Germinal center (tissue), 1 donor: ENCODE measurements at places on chromosomes 7 and 10.

DNA sequence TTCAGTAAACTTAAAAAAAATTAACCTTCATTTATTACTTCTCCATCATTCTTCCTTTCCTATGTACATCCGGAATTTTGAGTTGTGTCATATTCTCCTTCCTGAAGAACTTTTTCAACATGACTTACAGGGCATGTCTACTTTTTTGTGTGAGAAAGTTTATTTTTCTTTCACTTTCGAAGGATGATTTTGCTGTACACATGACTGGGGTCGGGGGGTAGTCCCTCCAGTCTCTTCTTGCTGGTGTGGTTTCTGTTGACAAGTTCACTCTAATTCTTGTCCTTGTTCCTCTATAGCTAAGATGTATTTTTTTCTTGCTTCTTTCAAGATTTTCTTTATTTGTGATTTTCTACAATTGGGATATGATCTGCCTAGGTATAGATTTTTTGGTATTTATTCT, 55.8 kb downstream of the INPP5A start:
- peak; percentile 74 for DNase-seq

- no peak for DNase-seq
Observed at GRCh38 chr10:84838851-84839250, 510.5 kb downstream of the CCSER2 start.

- DNase-seq, result no peak
Observed at GRCh38 chr10:68163735-68164134, 54.4 kb downstream of the MYPN start.

GRCh38 chr10:59337201-59337652, 25.1 kb downstream of the FAM13C start:
- no peak for DNase-seq

GRCh38 chr7:8618441-8619070, 185.1 kb downstream of the NXPH1 start:
- no peak for DNase-seq

GRCh38 chr10:103120977-103121735, 71.9 kb downstream of the NT5C2 start:
- no peak for DNase-seq

DNA sequence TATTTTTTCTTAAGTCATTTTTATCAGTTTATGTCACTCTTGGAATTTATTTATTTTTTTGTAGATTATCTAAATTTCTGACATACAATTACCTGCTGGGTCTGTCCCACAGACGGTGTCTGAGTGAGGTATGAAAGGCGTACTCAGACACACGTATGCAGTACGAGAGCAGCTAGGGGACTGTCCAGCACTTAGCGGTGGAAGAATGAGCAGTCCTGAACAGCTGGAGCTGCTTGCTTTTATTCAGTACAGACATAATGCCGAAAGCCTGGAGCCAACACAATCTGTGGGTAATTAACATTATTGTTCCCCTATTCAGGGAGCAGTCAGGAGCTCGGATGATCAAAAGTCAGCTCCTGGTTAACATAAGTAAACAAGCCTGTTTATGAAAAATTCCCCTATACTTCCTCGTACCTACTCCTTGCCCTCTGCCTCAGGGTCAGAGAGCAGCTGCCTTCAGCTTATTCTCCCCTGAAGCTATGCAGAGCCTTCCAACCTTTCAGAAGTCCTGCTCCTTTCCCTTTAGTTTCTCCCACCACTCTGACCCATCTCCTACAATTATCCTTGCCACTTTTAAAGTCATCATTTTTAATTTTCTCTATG, 488.0 kb upstream of the POM121L12 start:
- no peak for DNase-seq

DNA sequence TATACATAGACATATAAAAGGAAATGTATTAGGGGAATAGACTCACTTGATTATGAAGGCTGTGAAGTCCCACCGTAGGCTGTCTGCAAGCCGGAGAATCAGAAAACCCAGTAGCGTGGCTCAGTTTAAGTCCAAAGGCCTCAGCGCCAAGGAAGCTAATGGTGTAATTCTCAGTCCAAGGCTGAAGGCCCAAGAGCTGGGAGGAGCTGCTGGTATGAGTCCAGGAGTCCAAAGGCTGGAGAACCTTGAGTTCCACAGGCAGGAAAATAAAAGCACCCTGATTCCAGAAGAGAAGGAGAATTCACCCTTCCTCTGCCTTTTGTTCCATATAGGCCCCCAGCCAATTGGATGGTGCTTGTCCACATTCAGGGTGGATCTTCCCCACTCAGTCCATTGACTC, 166.2 kb upstream of the TAC1 start:
- DNase-seq, result no peak

GRCh38 chr10:70745555-70745954, 39.6 kb downstream of the TBATA start:
- DNase-seq, result no peak
